ENCODE measurements at places on chromosomes 7 and 10. TPM values are rescaled to one million over a fixed set of nuclear protein-coding genes. Genes with fewer than 3 reads are reported as not detected.

GPR22 gene
- total RNA-seq = not detected

ABCB4 gene
- total RNA-seq = not detected

CDNF gene
- 1.6 TPM for total RNA-seq

PLAU gene
- total RNA-seq = 51.2 TPM

FLNC gene
- total RNA-seq = 182 TPM

C10orf105 gene
- total RNA-seq = under 0.01 TPM

LIPJ gene
- total RNA-seq = not detected

LLCFC1 gene
- not detected for total RNA-seq

GPER1 gene
- total RNA-seq = 2.3 TPM

HYAL4 gene
- 0.86 TPM for total RNA-seq

HHEX gene
- total RNA-seq = 65.0 TPM

ARHGAP19 gene
- total RNA-seq = 7.8 TPM

DPYSL4 gene
- 47.4 TPM for total RNA-seq

NEUROD6 gene
- total RNA-seq = not detected

PANK1 gene
- total RNA-seq = 2.0 TPM

ADAM8 gene
- total RNA-seq = 0.57 TPM

C7orf25 gene
- 6.7 TPM for total RNA-seq

ZPBP gene
- total RNA-seq = not detected

GNG11 gene
- 284 TPM for total RNA-seq

AKR1B1 gene
- 99.2 TPM for total RNA-seq

NPTX2 gene
- total RNA-seq = 3.4 TPM

SPAG6 gene
- not detected for total RNA-seq

RASA4B gene
- total RNA-seq = 3.8 TPM

TMEM229A gene
- total RNA-seq = not detected

GJD4 gene
- total RNA-seq = not detected

CREB3L2 gene
- 30.4 TPM for total RNA-seq

MCM10 gene
- 5.6 TPM for total RNA-seq

VWA2 gene
- under 0.01 TPM for total RNA-seq

FAM25G gene
- not detected for total RNA-seq

CTAGE8 gene
- not detected for total RNA-seq

CCDC3 gene
- total RNA-seq = under 0.01 TPM

ATOH7 gene
- not detected for total RNA-seq

RNF148 gene
- total RNA-seq = 1.6 TPM

SMKR1 gene
- total RNA-seq = not detected

PGAM2 gene
- total RNA-seq = not detected

NPY4R2 gene
- total RNA-seq = not detected

FAM180A gene
- total RNA-seq = not detected

SUGCT gene
- 1.4 TPM for total RNA-seq

UTF1 gene
- not detected for total RNA-seq

FRAT1 gene
- total RNA-seq = 2.3 TPM

AKR1D1 gene
- not detected for total RNA-seq

SAMD9 gene
- 11.1 TPM for total RNA-seq

GSAP gene
- total RNA-seq = 5.6 TPM

TNPO3 gene
- total RNA-seq = 55.5 TPM

NPSR1 gene
- not detected for total RNA-seq

KLF14 gene
- total RNA-seq = not detected

ADIRF gene
- 11.4 TPM for total RNA-seq

THAP5 gene
- 17.3 TPM for total RNA-seq

ZKSCAN1 gene
- 44.1 TPM for total RNA-seq

RPP38 gene
- total RNA-seq = 12.4 TPM

RBP3 gene
- total RNA-seq = not detected
